Foreskin melanocyte (primary cell): ENCODE measurements at places on chromosomes 5 and 9.

DNA sequence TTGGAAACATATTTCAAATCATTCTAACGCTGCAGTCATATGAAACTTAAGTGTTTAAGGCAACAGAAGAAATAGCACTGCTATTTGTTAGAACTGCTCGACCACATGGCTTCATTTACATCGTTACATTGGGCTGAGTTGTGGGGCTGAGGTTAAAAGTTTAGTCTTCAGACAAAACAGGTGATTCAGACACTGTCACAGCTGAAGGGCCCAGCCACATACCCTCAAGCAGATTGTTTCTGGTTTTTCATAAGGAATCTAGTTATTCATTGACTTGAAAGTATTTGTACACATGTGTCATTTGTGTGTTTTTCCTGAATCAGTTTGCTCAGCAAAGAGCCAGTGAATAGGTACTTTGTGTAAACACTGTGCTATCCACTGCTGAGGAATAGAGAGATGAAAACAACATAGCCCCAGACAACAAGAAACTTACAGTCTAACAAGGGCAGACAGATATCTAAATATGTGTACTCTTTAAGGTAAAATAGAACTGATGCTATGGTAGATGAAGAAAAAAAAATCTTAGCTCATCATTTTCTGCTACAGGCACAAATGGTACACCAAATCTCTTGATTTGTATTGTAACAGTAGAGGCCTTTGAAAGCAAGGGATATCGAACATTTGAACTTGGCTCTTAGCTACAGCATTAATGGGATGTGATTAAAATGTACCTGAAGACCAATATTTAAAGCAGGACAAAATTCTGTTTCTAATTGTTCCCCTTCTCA is 357.6 kb upstream of the RPS23 start:
- peak; percentile 26 for DNase-seq

DNA sequence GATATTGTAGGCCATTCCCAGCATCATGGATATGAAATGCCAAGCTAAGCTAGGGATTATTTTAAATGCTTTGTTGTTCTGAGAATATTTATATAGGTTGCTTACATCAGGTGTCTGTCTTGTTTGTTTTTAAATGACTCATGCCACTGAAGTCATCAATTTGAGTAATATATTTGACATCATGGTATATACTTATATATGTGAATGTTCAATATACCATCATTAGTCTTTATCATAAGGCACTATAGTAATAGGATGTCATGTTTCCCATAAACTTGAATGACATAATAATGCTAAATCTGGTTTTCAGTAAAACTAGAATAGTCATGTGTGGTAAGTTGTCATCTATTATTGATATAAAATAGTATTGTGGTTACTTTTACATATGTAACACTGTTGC is 13.1 kb downstream of the C9orf85 start:
- no peak for DNase-seq

GRCh38 chr5:4584982-4585381 is 555.1 kb upstream of the ADAMTS16 start:
- DNase-seq, result no peak

GRCh38 chr5:126053630-126054029 is 369.6 kb upstream of the GRAMD2B start:
- no peak for DNase-seq

DNA sequence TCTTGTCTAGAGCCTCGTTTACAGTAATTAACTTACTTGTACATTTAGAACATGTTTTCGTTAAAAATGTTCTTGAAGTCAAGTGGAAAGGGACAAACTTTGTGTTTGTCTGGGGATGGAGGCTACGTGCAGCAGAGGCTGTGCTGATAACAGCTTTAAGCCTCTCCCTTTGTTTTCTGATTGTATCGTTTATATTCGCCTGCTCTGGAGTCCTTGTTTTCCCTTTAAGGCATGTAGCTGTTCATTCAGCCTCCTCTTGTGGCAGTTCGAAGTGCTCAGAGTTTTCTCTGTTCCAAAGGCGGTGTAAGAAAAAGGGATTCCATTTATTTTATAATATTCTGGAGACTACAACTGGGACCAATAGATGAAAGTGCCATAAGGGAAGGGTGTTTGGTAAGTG is 1.9 kb downstream of the SLC36A1 start:
- DNase-seq, result no peak

GRCh38 chr9:131277910-131278701 is 1.8 kb upstream of the FAM78A start:
- peak; percentile 57 for DNase-seq

DNA sequence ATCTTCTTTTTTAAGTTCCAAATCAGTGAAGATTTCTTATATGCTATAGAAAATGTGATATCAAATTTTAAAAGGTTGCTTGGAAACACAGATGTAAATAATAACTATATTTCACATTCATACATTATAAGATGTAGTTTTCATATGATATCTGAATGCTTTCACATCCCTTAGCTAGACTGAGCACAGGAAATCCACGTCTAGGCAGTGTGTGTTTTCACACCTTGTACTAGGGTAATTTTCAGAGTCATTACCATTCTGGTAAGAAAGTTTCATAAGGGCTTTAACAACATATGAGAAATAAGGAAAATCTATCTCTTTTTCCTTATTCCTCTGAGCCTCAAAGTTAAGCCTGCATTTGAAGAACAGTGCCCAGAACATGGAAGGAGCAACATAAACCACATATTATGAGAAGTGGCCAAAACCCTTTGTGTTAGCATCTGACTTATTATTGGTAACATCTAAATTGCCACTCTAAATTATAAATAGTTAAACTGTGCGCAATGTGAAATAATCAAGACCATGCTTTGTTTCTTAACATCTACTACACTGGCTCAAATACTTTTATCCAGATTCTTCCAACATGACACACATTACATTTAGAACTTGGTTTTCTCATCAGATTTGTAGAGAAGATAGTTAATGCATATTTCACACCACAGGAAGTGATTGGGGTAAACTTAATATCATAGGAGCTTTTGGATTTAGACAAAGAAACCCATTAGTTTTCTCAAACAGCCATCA is 113.3 kb downstream of the PPP2R2B start:
- no peak for DNase-seq

DNA sequence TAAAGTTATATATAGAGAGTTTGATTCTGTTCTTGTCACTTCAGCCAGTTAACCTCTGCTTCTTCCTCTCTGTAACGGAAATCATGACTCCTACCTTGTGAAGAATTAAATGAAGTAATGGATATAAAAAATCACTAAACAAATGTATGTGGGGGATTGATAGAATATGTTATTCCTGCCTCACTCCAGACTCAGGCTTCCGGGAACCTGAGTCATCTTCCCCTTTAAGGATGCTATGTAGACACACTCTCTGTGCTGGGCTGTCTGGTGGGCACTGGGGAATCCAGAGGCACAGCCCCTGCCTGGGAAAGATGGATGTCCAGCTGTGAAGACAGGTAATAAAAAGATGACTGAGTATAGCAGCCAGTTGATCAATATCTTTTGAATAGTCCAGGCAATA is 77.4 kb downstream of the ZNF618 start:
- DNase-seq, result no peak

GRCh38 chr5:126198531-126198930 is 224.7 kb upstream of the GRAMD2B start:
- DNase-seq, result no peak

GRCh38 chr5:145936401-145937131 is at the start of gene SH3RF2:
Gene SH3RF2, plus strand, starts transcription at chr5:145936578. Its CDS starts 1,351 bp downstream, at chr5:145937929.
- no peak for DNase-seq

DNA sequence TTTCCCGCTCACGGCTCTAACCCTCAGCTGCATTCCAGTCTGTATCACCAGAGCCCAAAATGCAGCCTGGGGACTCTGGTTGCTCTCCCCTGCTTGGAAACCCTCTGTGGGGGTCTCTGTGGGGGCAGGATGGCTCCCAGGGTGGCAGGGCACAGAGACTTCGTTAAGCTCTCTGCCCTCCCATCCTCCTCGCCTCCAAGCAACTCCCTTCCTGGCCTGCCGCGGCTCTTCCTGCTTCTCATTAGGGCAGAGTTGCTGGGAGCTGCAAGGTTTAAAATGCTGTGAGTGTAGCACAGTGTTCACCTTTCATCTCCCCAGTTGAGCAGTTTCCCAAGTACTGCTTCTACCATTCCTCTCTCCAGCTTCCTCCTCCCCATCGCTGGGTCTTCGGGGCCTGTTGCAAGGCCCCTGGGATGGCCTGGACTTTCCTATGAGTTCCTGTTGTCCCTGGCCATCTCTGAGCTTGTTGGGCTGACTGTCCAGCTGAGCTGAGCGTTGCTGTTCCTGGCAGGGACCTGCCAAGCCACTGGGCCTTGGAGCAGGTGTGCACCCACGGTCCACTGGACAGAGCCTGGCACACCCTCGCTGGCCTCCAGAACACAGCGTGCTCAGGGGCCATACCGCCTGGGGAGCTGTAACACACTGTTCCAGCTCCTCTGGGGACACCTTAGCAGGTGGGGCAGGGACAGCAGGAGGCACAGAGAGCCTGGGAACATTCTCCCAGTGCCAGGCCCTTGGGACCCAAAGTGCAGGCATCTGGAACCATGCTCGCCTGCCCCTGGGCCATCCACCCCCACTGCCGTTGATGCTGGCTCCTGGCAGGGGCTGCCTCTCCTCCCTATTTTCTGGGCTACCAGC is 188.4 kb downstream of the C9orf50 start:
- no peak for DNase-seq

DNA sequence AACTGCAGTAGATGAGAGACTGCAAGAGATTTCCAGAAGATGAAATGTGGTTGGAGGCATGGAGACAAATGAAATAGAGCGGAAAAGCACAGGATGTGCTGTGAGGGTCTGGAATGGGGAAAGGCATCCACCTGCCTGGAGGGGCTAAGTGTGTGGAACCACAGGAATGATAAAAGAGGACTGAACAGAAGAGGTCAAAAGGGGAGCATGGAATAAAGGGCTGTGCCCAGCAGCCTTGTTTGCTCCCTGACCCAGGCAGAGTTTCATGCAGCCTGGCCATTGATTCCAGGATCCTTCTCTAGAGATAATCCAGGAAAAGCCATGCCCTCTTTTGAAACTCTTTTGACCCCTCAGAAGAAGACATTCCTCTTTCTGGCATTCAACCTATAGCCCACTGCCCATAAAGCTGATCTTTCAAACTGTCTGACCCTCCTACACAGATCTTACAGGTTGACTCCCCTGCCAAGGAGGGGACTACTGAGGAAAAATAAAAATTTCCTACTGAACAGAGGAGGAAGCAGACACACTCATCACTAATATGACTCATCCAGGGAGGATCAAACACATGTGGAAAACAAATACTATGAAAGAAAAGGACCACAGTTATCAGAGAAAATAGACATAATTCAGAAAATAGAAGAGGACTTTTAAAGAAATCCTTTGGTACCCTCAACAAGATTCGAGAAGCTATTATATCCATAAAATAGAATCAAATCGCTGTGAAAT is 273.5 kb upstream of the PCSK5 start:
- DNase-seq, result no peak

- DNase-seq, result no peak
Observed at GRCh38 chr5:173890195-173890991, 2.2 kb downstream of the CPEB4 start.

GRCh38 chr5:137190031-137190430 is 309.1 kb downstream of the SPOCK1 start:
- no peak for DNase-seq

- no peak for DNase-seq
Observed at GRCh38 chr5:81241001-81241400, 7.9 kb downstream of the CKMT2 start.

DNA sequence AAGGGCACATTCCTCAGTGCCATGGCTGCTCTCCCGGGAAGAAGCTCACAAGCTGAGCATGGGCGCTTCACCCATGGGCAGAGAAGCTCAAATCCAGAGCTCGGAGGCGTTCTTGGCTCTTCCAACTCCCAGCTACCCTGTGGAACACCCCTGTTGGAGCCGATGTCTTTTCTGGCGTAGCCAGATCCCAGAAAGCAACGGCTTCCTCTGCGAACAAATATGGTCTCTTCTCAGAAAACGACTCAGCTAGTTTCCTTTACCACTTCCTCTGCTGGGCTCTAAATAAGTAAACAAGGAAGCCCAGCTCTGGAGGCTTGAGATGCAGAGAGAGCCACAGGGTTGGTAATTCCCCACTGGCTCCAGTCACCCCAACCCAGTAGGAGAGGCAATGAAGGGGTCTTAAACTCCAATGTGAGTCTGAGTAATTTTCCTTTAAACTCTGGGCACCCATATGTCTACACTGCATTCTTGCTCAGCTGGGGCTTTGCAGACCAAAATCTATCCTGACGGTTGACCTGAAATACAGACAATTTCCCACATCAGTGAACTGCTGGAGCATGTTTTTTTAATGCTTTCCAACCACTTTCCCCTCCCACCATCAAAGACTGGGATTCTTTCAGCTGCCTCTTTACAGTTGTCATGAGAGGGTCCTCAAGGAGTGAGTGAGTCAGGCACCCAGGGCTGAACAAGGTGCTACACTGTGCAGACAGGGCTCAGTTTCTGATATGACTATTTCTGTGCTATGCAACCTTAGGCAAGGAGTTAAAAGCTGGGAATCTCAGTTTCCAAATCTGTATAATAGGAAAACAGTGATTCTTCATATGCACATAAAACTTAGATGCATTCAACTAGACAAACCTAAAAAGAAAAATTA is at the start of gene LCP2:
Gene LCP2, minus strand, starts transcription at position 189 of the 874 bp plus-strand sequence. Its CDS starts 166 bp downstream, at position 23.
- DNase-seq, result no peak

DNA sequence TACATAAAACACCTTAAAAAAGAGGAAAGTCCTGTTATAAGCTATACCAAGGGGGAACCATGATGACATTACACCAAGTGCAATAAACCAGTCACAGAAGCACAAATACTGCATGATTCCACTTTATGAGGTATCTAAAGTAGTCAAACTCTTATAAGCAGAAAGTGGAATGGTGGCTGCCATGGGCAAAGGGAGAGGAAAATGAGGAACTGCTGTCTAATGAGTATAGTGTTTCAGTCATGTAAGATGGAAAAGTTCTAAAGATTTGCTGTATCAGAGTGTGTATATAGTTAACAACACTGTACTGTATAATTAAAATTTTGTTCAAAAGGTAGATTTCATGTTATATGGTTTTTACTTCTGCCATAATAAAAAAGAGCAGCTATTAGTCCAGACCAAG is 34.6 kb upstream of the NR5A1 start:
- DNase-seq, result no peak

DNA sequence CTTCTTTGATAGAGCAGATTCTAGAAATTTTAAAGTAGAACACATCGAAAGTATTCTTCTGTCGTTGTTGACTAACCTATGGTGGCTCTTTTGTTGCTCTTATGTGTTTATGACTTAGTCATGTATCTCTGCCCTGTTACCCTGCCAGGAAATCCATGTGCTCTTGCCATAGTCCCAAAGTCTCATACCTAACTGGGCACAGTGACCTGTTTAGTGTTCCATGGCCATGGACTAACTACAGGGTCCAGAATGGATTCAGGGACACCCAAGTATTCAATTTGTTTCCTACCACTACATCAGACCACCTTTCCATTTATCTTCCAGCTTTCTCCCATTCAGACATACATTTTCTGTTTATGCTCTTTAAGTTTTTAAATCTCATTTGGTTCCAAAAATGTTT is 18.0 kb downstream of the SLC44A1 start:
- no peak for DNase-seq

DNA sequence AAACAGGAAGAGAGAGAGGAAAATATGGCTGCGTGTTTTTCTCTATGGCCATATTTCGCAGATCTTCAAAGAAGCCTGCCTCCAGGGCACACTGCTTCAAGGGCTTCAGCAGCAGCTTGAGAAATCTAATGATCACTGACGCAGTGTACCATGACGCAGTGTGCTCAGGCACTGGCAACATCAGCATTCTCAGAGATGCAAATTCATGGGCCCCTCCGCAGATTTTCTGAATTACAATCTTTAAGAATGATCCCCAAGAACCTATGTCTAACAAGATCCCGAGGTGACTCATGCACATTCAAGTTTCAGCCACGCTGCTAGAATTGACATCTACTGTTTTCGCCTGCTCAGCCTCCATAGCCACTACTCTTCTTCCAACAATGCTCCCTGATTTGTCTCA is 143.9 kb upstream of the ZNF366 start:
- DNase-seq, result no peak

- DNase-seq, result no peak
Observed at GRCh38 chr5:142320851-142321560, 3.8 kb downstream of the SPRY4 start.
